NCI-H1048 (cell line): ENCODE measurements at places on chromosomes 1 and 21.

DNA sequence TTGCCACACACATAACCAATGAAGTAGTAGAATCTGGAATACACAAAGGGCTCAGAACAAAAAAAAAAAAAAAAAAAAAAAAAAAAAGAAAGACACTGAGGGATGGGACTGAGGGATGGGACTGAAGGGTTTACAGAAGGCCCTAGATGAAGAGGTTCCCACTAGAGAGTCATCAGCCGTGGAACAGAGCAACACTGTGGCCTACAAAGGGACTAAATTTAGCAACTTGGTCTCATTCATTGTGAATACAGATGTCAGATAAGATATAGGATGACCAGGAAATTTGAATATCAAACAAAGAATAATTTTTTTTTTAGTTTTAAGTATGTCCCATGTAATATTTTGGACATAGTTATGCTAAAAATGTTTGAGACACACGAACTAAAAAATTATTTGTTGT lies 62.1 kb downstream of the GLUL start:
- no peak for DNase-seq

- DNase-seq, result no peak
Observed at GRCh38 chr1:233261206-233261605, 34.3 kb downstream of the PCNX2 start.

DNA sequence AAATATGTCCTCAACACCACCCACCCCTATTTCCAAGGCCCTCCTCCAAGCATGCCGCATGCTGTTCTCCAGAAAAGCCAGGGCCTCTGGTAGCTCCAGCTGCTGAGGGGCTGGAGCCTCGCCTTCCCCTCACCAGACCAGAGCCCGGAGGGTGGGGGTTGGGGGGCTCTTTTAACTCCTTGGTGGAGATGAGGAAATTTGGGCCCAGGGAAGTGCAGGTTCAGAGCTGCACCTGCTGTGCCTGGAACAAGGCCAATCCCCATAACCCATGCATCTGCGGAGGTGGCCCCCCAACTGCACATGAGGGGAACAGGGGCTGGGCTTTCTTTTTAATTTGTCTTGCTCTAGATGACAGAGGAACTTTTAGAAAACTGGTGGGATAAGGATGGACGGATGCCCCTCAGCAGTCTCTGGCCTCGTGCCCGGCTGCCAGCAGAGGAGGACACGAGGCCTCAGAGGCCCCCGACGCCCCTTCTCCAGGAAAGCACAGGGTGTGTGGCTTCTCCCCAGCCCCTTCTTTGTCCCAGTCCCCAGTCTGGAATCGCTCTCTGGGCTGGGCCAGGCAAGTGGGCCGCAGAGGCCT lies 550 bp upstream of the SELENON start:
- DNase-seq, result no peak

DNA sequence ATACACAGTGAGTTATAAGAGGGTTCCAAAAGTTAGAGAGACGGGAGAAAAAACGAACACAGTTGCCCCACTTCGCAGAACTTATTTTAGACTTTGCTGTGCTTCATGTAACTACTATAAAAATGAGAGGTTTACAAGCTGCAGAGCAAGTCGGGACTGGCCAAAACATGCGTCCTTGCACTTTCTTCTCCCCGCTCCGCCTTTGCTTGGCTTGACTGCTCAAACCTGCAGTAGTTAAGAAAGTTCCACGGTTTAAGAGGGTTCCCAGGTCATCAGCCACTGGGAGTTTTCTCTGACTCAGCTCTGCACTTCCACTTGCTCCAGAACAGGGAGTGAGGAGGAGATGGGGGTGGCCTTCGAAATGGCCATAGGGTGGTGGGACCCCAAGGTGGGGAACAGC lies 36.2 kb downstream of the CLIC6 start:
- DNase-seq, result no peak

DNA sequence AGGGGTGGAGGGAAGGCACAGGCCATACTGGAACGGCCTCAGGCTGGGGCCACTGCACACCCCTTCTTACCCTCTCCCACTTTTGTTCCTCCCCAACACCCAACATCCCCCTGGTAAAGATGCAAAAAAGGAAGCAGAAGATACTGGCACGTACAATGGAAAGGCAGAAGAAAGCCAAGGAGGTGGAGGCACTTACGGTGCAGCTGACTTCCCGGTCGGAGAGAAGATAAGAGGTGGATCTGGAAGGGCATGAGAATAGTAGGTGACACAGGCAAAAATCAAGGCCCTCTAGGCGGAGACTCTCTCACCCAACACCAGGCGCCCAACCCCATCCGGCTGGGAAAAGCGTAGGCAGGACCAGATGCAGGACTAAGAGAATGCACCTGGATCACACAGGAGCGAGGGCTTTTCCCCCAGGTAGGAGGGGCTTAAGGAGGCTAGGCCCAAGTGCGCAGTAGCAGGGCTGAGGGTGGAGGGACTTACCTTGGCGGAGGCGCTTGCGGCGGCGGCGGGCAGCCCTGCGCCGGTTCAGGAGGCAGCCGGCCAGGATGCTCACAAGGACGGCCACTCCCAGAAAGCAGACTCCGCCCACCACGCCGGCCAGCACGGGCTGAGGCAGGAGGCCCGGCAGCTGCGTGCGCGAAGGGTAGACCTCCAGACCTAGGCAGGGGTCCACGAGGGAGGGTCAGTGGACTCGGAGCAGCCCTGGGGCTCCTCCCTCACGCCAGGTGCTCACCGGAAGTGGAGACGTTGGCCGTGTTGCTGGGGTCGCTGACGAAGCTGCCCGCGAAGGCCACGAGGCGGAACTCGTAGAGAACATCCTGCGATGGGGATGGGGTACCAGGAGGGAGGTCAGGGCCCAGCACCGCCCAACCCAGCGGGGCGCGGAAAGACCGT lies 4.1 kb upstream of the TAGLN2 start:
- no peak for DNase-seq

DNA sequence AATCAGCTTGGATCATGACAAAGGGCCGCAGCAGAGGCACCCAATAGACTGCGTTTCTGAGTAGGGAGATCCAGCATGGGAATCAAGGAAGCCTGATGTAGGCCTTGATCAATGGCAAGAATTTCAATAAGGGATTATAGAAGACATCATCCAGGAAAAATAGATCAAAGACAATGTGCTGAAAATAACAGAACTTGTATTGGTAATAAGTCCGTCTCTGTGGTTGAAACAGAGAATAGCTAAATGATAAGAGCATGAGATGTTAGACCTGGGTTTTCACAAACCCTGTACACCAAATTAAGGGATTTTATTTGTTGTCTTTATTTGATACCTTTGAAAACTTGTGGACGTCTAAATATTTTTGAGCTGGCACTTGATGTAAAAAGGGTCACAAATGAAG lies 228.0 kb upstream of the SGIP1 start:
- no peak for DNase-seq

DNA sequence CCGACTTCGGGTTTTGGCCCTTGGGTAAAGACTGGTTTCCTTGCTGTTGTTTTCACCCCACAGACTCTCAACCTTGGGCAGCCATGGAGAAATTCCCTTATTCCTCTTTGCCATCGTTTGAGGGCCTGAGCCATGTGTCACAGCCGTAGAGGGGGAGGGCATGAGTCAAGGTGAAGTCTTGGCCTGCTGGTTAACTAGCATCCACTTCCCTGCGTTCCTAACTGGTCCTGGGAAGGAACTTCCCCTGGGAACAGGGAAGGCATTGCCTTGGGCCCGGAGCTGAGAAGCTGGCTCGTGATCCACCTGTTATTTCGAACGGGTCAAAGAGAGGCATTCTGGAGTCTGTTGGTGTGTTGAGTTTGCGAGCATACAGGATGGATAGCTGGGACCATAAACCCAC lies 464.9 kb downstream of the CAMTA1 start:
- DNase-seq, result no peak

- DNase-seq, result no peak
Observed at GRCh38 chr1:179779645-179780272, 36.7 kb downstream of the FAM163A start.

DNA sequence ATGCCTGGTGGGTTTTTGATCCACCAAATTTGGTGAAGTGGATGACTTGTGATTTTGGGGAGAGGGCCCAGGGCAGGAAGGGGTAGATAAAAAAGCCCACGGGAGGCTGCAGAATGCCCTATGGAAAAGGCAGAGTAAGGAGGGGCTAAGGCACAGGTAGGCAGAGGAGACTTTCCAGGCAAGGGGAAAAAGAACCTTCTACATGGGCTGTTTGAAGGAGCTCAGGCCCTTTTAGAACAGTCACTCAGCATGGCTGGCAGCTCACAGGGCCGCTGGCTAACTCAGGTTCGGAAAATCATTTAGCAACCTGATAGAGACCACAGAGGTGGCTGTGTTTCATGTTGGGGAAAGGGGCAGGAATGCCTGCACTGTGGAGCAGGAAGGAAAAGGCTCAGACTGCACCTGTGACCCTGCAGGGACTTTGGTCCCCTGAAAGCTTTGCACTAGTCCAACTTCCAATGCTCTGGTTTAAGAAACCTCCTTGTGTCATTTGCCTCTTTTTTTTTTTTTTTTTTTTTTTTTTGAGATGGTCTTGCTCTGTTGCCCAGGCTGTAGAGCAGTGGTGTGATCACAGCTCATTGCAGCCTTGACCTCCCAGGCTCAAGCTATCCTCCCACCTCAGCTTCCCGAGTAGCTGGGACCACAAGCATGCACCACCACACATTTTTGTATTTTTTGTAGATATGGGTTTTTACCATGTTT lies 58.5 kb upstream of the ENAH start:
- no peak for DNase-seq

- DNase-seq, result no peak
Observed at GRCh38 chr1:233566886-233567285, 47.0 kb upstream of the KCNK1 start.

GRCh38 chr21:17051054-17051453 lies 461.8 kb upstream of the CXADR start:
- no peak for DNase-seq

DNA sequence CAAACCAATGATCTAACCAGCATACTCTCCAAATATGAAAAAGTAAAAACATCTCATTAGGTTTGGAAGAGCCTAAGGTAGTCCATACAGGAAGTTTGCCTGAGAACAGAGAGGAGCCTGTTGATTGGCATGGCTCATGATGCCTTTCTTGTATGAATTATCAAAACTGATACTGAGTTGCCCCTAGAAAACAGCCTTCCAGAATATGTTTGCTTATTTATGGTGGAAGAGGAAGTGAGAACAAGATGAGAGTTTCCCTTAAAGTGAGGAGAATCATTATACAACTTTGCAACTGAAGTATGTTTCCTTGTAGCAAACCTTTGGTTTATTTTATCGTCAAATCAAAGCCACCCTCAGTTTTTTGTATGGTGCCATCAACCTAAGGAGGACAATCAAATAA lies 23.8 kb upstream of the KIAA1614 start:
- DNase-seq, result no peak

DNA sequence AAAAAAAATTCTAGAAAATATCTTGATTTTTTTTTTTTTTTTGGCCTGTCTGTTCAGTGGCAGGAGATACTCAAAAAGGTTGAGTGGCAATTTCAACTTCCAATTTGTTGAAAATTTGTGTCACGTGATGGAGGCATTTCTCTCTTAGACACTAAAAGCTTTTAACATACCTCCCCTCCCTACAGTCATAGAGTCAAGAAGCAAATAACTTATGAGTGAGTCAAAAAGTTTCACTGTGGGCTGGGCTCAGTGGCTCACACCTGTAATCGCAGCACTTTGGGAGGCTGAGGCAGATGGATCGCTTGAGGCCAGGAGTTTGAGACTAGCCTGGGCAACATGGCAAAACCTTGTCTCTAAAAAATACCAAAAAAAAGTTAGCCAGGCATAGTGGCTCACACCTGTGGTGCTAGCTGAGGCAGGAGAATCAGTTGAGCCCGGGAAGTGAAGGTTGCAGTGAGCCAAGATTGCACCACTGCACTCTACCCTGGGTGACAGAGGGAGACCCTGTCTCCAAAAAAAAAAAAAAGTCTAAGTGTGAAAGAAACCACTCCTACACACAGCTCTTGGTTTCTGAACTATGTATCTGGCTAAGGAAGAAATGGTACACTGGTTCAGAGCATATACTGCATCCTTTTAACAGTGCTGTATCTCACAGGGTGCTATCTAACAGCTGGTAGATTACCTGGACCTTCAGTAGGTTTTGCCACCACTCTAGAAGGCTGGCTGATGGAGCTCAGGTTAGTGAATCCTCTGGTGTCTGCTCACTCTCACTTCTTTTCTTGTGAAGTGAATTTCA lies 11.6 kb upstream of the BSDC1 start:
- no peak for DNase-seq

- no peak for DNase-seq
Observed at GRCh38 chr21:41751611-41752011, 15.2 kb downstream of the RIPK4 start.

DNA sequence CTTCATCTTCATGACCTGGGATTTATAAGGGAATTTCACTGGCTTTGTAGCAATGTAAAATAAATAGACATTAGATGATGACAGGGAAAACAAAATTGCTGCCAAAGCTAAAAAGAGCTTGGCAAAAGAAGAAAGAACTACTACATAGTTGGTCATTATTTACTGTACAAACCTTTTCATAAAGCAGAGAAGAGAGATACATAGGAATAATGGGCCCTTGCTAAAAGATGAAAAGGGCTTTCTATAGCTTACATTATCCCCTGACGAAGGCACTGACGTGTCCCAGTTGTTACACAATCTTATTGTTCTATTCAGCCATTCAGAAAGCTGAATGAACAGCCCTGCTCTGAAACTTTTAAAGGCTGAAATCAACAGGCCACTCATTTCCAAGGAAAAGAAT lies 57.1 kb downstream of the ZC3H11B start:
- no peak for DNase-seq

- no peak for DNase-seq
Observed at GRCh38 chr1:171881442-171881841, 40.1 kb downstream of the DNM3 start.

DNA sequence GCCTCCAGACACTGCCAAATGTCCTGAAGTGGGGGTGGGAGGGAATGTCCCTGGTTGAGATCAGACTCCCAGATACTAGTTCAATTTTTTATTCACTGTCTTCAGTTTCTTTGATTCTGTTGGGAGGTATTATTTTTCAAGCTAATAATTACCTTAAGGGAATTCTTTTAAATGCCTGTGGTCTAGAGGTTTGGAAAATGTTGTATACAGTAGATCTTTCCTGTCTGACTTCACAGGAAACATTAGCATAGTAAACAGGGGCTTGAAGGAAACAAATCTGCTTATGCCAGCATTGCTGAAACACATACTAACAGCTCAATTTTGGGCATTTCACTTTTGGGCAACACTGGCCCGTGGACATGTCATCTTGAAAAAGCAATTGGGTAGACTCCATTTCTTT lies 84.3 kb upstream of the HP1BP3 start:
- no peak for DNase-seq

DNA sequence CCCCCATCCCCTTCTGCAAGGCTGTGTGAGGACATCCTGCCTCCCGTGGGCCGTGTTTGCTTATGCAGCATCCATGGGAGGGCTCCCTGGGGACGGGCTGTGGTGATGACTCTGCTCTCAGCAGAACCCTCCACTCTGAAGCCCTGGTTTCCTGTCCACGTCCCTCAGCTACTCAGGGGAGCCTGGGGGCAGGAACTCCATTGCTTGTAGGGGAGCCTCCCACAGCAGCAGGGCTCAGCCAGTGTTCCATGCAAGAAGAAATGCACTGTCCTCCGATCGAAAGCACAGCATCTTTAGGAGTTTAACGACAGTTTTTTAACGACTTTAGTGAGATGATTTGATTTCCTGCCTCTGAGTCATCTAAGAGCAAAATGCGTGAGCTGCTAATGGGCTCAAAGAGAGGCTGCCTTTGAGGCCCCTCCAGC lies 8.3 kb upstream of the KCNAB2 start:
- DNase-seq, result no peak
